ENCODE measurements at places on chromosomes 5 and 9.
A peak's percentile ranks its signal among the peaks of the same experiment; 100 is the strongest.

- no peak for DNase-seq
Measured at GRCh38 chr5:131627207-131627865, 7.7 kb downstream of the RAPGEF6 start.

- DNase-seq: no peak
Measured at GRCh38 chr5:117414926-117415325, 840.3 kb upstream of the SEMA6A start.

DNA sequence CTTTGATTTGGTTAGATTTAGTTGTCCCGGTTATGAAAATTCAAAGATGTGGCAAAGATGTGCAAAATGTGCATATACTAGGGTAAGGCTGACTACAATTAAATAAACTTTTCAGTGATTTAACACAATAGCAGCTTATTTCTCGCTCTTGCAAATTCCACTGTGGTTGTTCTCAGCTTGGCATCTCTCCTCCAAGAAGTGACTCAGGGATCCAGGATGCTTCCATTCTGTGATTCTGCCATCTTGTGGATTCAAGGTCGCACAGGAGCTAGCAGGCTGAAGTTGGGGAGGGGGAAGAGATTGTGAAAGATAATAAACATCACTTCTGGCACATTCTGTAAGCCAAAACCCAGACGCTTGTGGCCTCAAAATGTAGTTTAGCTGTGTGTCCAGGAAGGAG is 60.1 kb upstream of the TGFBR1 start:
- no peak for DNase-seq

GRCh38 chr5:134581241-134581981 is 51.2 kb downstream of the SAR1B start:
- DNase-seq: no peak

DNA sequence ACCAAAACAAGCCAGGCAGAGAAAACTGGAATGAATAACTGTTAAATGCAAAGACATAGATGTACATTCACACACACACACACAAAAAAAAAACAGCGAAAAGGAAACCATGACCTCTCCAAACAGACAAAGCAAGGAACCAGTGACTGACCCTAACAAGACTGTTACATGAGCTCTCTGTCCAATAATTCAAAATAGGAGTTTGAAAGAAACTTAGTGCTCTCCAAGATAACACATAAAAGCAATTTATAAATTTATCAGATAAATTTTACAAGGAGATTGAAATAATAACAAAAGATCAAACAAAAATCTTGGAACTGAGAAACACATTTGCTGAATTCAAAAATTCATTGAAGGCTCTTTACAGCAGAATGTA is 423.5 kb upstream of the RGMB start:
- DNase-seq: no peak

GRCh38 chr5:68449380-68449779 is 233.8 kb downstream of the PIK3R1 start:
- no peak for DNase-seq

- DNase-seq: peak; percentile 36
Measured at GRCh38 chr5:154972476-154973080, 31.7 kb downstream of the MRPL22 start.

DNA sequence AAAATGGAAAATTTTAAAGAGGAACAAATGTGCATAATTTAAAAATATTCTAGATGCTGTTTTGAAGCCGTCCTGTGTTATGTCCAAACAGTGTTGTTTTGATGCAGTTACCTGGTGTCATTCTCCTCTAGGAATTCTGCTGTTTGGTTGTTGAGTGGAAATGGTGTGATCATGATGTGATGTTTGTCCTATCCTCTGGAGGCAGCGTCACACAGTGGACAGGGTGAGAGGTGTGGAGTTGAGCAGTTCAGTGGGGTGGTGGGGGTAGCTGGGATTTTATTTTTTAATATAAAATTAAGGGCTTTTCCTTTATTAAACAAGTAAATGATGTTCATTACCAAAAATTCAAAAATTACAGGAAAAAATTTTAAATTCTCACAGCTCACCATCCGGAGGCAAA is 31.2 kb downstream of the PRDM6 start:
- DNase-seq: peak; percentile 30

- no peak for DNase-seq
Measured at GRCh38 chr5:83340511-83340918, 131.0 kb upstream of the VCAN start.

GRCh38 chr9:97895211-97895610 is 27.1 kb downstream of the TRMO start:
- DNase-seq: no peak

GRCh38 chr9:91119142-91119541 is 242.6 kb downstream of the AUH start:
- peak; percentile 29 for DNase-seq

DNA sequence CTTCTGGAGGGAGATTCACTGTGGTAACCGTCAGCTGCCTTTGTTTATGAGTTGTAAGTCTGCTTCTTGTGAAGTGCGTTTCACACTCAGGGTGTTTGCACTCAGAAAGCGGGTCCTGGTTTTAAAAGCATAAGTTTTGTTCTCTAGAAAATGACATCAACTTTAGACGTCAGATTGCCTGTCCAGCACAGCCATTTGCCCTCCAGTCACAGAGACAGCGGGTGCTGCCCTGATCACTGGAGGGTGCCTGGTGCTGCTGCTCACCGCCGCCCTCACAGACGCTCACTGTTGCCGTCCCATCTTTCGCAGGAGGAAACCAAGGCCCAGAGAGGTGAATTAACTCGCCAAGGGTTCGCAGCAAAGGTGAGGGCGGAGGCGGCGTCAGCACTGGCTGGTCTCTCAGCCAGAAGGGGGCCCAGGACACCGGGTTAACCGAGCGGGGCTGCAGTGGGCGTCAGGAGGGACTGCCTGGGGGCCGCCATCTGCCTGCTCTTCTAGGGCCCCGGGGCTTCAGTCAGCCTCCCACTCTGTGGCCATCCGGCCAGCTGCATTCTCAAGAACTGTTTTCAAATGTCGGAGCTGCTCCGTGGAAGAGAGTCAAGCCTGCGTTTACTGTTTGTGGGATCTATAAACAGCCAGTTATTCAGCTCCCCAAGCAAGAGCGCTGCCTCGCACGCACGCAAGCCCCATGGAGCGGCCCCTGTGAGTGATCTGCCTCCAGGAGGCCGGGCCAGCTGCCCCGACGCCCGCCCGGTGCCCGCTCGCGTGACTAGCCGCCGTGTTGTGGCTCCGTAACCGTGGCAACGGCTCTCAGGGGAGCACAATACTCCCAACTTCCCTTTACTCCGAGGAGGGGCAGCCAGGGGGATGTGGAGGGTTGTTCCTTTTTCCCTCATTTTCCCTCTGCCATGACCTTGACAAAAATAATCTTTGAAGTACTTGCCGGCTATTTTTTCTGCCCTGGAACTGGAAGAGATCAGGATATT is 43.4 kb upstream of the EXOC3 start:
- peak; percentile 55 for DNase-seq

DNA sequence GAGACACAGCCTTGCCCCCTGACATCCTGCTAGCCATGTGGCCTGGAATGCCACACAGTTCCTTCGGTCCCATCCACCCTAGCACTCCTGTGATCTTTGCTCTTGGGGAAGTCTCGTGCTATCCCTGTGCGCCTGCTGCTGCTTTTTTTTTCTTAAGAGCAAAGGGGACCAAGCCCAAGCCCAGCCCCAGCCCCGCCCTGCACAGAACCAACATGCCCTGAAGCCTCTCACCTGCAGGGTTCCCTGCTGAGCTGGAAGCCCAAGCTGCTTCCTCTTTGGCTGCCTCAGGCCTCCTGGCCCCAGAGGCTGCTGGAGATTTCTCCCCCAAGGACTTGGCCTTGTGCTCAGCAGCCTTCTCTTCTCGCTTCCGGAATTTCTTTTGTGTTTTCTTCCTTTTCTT is 1.8 kb downstream of the SURF6 start:
- peak; percentile 85 for DNase-seq

- DNase-seq: peak; percentile 35
Measured at GRCh38 chr5:68500813-68501212, 285.3 kb downstream of the PIK3R1 start.
